Activated CD4-positive, CD25-positive, alpha-beta regulatory T cell treated with anti-CD3 and anti-CD28 coated beads, Interleukin-2, amount 50 U/mL, for 72 hours (primary cell): ENCODE measurements at places on chromosomes 1 and 21.

- DNase-seq: no peak
Observed at GRCh38 chr1:226054519-226055327, 7.8 kb upstream of the H3-3A start.

DNA sequence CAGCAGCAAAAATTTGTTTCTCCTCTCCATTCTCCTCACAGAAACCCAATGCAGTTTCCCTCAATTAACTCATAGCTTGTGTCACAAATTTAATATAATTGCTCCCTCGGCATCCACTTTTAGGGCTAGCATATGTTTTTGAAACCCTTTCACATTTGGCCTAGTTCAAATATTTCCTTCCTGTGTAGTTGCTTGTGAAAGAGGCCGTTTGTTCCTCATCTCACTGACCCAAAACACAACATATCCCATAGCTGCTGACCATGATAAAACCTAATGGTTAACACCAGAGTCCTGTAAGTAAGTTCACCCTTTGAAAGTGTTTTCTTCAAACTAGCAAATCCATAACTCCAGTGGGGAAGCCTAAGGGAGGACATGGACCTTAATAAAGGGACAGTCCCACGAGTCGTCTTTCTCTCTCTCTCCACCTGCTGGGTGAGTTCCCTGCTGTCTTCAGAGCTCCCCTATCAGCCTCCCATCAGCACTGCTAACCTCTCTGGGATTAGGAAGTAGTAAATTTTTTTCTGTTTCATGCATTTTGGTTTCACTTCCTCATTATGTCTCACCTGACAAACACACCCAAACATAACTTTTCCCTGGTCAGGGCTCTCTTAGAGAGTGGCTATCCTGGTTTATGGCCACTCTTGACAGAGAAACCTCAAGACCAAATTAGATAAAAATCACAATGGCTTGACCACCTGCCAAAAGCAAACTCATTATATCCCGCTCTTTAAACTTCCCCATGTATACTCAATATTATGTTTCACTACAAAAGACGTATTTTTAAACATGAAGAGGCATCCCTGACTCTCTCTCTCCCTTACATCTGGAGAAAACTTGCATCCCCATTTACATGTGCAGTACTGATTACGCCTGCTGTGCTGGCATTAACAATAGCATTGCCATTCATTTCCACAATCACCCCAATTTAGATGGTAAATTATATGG, 177.7 kb upstream of the HP1BP3 start:
- no peak for DNase-seq

DNA sequence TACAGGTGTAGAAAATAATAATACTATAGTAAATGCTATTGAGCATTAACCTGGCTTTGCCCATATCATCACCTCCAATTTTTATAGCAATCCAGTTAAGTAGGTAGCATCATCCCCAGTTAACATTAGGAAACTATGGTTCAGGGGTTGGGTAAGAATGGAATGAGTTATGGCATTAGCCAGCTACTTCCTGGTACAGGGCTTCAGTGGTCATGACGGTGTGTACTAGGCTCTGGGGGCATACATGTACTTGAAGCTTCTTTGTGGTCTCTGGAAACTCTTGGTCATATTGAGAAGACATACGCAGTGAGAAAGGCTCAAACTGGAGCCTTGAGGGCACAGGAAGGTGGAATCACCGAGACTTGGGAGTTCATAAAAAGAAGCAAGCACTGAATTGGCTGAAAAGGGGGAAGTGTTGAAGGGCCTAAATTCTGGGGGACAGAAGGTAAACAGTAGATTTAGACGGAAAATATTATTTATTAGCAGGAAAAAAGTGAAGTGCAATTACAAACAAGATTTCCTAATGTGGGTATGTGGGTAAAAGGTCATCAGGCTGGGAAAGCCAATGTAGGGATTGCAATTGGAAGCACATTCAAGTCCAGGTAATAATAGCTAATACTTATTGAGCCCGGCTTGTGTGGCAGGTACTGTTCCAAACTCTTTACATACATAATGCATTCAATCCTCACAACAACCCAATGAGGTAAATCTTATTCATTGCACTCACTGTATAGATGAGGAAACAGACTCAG, 114.2 kb upstream of the ATP1A1 start:
- no peak for DNase-seq

- no peak for DNase-seq
Observed at GRCh38 chr1:193265716-193266115, 79.3 kb upstream of the B3GALT2 start.

DNA sequence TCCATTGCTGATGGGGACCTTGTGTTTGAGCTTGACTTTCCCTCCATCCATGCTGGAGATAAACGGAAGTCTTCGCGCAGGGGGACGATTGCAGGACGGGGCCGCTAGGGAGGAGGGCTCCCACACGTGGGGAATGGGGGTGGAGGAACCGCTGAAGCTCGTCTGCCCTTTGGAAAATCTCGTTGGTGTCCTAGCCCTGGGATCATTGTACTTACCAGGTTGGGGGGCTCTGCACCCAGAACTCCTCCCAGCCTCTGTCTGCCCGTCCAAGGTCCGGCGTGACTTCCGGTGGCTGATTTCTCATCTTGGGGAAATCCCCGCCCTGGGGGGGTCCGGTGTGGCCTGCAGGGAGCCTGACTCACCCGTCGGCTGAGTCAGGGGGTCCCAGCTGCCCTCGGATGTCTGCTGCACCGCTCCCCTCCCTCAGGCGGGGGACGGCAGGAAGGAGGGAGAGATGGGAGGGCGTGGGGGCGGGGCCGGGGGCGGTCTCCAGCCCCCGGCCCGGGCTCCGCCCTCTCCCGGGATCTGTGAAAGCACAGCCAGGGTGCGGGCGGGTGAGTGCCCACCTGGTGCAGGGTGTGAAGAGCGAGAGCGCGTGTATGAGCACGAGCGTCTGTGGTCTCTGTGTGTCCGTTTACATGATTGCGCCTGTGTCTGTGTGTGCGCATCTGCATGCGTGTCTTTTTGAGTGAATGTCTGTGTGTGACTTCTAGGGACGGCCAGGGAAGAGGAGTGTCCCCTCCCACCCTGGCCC, 35.8 kb downstream of the PIK3CD start:
- DNase-seq: peak; percentile 61

DNA sequence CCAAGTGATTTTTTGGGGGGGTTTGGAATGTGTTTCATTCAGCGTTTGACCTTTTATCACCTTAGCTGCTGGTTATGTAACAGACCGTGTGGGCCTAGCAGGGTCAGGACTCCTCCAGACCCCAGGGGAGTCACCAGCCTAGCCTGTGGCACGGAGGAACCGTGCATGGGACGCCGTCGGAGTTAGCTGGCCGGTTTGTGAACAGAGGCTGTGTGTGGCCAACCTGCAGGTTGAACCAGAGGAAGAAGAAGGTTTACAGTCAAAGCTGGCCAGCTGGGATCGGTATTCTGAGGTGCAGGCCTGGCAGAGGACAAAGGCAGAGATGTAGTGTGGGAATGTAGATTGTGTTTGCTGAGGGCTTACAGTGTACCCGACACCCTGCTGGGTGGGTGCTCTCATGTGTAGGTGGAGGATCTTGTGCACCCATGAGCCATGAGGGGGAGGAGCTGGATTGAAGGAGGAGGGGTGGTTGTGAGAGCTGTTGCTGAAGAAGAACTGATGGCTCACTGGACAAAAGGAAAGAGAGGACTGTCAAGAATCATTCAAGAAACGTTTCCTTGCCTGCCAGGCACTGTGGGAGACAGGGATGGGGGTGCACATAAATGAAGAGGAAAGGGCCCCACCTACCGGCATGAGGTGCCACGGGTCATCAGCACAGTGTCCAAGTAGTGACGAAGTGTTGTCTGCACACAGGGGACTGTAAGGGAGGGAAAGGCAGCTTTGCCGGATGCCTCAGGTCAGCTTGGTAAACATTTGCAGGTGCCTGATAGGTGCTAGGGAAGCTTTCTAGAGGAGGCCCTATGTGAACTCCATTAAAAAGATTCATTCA, 40.0 kb upstream of the PWP2 start:
- DNase-seq: no peak

DNA sequence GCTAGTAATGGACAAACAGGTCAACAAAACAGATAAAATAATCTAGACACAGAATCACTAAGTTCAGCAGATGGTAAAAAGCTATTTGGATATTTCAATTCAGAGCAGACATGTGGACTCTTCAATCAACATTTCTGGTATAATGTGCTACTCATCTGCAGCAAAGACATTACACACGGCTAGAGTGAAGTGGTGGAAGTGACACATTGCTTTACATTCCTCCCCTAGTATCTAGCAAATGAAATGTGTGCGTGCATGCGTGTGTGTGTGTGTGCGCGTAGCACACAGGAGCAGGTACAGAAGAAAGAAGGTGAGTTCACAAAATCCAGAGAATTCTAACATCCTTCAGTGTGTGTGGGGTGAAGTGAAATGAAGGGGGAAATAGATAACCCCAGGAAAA, 8.3 kb downstream of the AHCTF1 start:
- no peak for DNase-seq

DNA sequence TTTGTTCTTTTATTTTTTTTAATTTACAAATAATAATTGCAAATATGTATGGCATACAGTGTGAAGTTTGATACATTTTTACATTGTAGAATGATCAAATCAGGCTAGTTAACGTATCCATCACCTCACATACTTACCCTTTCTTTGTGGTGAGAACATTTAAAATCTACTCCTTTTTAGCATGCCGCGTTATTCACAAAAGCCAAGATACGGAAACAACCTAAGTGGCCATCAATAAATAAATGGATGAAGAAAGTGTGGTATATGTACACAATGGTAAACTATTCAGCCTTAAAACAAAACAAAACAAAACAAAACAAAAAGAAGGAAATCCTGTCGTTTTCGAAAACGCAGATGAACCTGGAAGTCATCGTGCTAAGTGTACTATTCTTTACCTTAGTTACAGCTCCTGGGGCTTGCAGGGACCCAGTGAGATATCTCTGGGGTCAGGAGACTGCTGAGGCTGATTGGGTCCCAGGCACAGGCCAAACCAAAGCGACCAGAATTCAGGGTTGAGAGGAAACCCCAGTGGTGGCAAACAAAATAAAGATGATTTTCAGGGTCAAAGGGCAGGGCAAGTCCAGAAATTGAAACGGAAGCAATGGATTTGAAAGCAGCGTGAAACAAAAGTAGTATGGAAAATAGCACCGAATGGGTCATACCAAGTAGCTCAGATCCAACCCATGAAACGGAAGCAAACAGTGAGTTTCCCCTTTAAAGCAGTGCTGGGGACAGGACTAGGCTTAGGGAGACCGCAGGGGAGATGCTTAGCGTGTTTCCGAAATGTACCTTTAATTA, 188.2 kb downstream of the PLPP3 start:
- DNase-seq: no peak

DNA sequence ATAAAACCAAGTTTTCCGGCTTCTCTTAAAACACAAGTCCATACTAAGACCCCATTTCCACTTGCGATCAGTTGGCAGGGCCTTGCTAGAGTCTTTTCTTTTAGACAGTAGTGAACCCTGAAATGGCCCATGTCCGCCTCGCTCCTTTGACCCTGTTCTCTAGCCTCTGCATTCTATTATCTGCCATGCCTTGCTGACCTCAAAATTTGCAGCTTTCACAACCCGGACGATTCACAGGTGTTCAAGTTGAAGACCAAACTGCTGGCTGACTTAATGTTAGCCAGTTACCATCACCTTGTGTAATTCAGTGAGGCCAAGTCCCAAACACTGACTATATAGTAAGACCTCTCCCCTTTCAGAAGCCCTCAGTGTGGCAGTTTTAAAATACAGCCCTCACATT, 174.2 kb downstream of the PCP4 start:
- DNase-seq: no peak

GRCh38 chr1:88985032-88985431, 7.4 kb downstream of the KYAT3 start:
- no peak for DNase-seq

DNA sequence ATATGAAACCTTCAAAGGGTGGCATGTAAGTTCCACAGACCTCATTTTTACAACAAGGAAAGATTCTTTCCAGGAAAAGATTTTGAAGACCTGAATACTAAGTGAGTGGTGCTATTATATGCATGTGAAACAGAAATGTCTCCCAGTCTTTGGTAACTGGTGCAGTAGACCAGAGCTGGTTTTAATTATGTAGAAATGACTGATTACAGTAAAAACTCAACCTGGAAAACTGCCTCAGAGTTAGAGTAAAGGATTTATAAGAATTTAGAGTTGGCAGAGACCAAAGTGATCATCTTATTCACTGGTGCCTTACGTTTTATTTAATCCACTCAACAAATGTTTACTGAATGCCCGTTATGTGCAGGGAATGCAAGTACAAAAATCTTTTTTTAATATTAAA, 30.2 kb upstream of the LRRC8D start:
- DNase-seq: no peak

- DNase-seq: no peak
Observed at GRCh38 chr21:44085491-44086321, 21.5 kb upstream of the PWP2 start.

DNA sequence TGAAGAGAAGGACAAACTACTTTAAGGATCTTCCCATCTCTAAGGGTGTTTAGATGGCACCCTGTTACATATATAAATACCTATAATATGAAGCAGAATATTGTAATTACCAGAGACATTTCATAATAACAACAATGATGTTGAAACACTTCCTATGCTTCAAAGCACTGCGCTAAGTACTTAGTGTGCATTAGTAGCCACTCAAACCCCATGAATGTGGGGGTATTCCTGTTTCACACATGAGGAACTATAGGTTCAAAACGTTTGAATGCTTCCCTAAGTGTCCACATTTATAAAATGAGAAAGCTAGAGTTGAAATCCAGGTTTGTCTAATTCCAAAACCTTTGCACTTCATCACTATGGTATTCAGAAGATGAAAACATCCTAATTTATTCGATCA, 18.5 kb upstream of the OR10J5 start:
- DNase-seq: no peak

DNA sequence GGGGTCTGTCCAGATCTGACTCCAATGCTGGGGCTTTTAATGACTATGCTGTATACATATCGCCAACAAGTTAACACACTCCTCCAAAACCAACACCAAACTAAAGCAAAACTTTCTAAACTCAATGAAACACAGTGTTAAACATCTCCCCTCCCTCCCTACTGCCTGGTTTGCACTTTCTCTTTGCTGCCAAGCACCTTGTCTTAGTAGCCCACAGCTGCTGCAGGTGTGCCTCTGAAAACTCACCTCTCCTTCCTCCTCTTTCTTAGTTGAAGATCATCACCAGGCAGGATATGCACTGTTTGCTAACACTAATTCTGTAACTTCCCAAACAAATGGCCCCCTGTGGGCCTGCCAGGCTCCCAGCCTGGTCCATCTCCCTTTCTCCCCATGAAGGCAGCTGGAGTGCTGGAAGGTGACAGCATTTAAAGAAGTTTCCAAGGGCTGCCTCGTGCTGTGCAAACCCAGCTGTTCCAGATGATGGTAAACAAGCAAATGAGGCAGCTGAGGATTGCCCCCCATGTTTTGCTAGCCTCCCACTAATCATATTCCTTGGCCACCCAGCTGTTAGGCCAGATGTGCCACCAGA, 213.7 kb downstream of the ASTN1 start:
- no peak for DNase-seq

- no peak for DNase-seq
Observed at GRCh38 chr1:197868751-197869489, 33.5 kb upstream of the C1orf53 start.
